ENCODE measurements at places on chromosomes 4 and X.

DNA sequence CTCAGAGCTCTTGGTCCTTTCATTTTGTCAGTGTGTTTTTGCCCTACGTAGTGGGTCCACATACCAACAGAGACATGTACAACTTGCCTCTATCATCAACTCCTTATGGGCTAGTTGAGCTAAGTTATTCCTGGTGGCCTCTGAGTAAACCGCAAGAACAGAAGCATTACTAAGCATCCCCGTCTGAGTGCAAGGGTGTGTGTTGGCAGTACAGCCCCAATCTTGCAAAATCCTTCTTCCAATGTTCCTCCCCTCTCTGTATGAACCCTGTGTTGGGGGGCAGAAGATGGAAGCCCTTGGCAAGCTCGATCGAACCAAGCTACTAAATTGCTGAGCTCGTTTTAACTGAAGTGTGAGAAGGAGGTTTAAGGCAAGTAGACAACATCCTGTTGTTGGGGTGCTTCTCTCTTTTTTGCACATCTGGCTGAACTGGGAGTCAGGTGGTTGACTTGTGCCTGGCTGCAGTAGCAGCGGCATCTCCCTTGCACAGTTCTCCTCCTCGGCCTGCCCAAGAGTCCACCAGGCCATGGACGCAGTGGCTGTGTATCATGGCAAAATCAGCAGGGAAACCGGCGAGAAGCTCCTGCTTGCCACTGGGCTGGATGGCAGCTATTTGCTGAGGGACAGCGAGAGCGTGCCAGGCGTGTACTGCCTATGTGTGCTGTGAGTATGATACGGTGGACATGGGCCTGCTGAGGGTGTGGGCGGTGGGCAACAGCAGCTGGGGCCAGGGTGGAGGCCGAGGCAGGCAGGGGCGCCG lies at the start of gene SH2D1A:
SH2D1A (plus strand) TSS at position 447 of the 760 bp plus-strand sequence; CDS start at position 527, 80 bp downstream.
- no peak for DNase-seq

DNA sequence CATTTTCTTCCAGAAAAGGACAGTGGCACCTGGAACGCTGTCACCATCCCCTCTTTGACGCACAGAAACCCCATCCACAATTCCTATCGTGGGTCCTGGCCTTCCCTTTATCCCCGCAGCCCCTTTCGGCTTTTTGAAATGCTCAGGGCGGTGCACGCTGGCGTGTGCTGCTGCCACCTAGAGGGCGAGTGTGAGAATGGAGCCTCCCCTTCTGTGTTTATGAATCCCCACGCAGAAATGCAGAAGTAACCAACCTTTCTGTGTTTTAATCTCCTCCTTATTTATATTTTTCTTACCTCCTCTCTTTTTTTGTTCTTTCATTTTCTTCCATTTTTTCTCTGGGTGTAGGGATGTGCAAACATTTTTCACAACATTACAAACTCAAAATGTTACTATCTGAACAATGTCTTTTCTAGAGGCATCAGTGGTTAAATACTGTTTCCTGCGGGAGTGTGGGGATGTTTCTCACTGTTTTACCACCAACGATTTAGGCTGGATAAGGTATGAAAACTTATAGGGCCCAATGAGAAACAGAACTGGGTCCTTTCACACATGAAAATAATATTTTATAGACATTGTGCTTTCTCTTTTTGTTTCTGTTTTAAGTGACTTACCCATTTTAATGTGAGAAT lies 50.0 kb downstream of the TMA16 start:
- DNase-seq: peak; percentile 43

DNA sequence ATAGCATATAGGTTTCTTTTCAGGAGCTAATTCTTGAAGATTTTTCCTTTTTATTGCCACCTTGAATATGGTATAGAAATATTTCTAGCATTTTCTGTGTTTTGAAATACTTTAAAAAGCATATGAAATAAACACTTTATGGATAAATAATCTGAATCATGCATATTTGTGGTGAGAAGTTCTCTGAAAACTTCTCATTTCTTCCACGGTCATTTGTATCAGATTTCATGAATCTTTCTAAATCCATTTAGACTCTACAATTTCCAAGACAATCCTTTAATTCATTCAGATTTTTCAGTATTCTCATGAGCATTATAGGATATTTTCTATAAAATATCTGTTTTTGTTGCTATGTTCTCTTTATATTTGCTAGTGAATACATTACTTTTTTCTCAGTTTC lies 16.2 kb upstream of the CA5B start:
- DNase-seq: no peak

GRCh38 chr4:68717999-68718398 lies 47.5 kb upstream of the UGT2B15 start:
- DNase-seq: no peak

- no peak for DNase-seq
Observed at GRCh38 chr4:26061248-26061986, 147.4 kb downstream of the SMIM20 start.

DNA sequence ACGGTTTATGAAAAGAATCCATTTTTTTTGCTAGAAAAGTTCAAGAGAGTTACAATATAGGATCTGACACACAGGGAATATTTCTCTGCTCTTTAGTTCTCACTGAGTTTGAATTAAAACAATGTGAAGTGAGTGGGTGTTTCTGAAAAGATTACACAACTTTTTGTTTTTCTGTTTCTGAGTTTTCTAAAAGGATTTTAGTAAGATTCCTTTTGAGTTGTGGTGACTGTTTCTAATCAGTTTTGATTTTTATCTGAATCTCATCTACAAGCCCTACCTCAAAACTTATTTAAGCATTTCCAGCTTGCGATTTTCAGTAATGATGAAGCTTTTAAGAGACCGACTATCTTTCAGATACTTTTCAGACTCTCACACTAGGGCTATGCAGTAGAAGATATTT lies 141.7 kb downstream of the GPAT3 start:
- DNase-seq: no peak
